ENCODE measurements at places on chromosomes 11 and 22. TPM values are rescaled to one million over a fixed set of nuclear protein-coding genes. Genes with fewer than 3 reads are reported as not detected.

DNA sequence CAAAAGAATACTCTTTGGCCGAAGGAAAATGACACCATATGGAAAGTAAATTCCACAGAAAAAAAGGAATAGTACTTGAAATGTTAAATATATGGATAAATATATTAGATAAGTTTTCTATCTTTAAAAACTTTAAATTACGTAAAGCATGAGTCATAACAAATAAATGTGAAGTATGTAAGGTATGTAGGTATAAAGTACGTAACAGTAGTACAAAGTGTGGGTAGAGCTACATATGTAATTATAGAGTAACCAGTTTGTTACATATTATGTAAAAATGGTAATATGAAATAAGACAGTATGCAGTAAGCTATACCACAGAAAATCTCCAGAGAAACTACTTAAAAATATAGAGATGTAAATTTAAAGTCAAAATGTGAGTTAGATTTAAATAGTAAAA is 582.3 kb upstream of the CHORDC1 start:
- H3K27me3 ChIP-seq = no peaks in the 10 kb centered on the region
- no peak overlapping the region for H3K4me3 ChIP-seq
- H3K27ac ChIP-seq = peak overlapping the region; percentile 55
- DNase-seq = no peak
- no peaks in the 10 kb centered on the region for H3K36me3 ChIP-seq

DNA sequence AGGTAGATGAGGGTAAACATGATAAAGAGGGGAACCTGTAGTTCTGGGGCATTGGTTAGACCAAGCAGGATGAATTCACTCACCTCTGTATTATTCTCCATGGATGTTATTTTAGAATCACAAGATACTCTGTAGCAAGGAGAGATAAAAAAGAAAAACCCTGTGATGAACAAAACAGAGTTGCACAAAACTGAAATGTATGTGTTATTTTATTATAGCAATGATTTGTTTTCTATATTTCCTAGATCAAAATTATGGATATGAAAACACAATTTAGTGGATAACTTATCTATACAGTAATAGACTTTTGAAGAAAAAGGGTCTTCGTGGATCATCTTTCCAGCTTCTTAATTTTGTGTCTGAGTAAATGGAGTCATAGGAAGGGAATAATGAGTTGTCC is at the start of gene OR5B17:
Gene OR5B17, minus strand, starts transcription at position 101 of the 400 bp plus-strand sequence. Its CDS starts 0 bp downstream, at position 101.
- H3K4me3 ChIP-seq = no peak within 1 kb of the TSS
- H3K27me3 ChIP-seq = no peaks in the 10 kb centered on the region
- no peak for DNase-seq
- H3K27ac ChIP-seq = no peak within 1 kb of the TSS

GRCh38 chr11:66879583-66879982 is 22.7 kb downstream of the LRFN4 start:
- peaks cover 4% of the 10 kb centered on the region for H3K4me1 ChIP-seq
- no peak overlapping the region for H3K4me3 ChIP-seq
- no peak overlapping the region for H3K27ac ChIP-seq
- DNase-seq = no peak

DNA sequence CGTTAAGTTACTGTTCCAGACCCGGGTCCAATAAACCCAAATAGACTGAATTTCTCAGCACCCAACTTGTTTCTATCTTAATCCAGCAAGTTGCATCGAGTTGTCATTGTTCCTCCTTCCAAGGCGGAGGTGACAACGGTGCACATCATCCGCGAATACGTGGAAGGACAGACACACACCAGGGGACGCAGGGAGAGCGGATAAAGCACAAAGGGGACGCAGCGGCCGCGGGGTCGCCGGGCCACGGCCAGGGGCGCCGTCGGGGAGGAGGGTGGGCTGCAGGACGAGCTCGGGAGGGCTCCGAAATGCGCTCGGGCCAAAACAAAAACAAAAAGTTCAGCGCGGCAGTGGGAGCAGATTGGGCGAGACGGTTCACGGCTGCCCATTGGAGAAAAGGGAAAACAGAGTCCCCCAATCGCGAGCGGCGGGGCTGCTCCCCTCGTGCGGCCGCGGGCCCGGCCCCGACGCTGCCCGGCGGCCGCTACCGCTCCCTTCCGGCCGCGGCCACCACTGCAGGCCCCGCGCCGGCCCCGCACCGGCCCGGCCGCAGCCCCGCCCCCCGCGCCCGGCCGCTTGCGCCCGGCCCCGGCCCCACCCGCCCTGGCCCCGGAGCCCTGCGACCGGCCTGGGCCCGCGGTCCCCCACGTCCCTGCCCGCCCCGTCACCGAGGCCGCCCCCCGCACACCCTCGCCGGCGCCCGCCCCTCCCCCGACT is 518 bp downstream of the KMT5B start:
- no peaks in the 10 kb centered on the region for H3K27me3 ChIP-seq
- H3K4me3 ChIP-seq = peak overlapping the region; percentile 99
- H3K4me1 ChIP-seq = peaks cover 21% of the 10 kb centered on the region
- DNase-seq = peak; percentile 77
- no peaks in the 10 kb centered on the region for H3K36me3 ChIP-seq

DNA sequence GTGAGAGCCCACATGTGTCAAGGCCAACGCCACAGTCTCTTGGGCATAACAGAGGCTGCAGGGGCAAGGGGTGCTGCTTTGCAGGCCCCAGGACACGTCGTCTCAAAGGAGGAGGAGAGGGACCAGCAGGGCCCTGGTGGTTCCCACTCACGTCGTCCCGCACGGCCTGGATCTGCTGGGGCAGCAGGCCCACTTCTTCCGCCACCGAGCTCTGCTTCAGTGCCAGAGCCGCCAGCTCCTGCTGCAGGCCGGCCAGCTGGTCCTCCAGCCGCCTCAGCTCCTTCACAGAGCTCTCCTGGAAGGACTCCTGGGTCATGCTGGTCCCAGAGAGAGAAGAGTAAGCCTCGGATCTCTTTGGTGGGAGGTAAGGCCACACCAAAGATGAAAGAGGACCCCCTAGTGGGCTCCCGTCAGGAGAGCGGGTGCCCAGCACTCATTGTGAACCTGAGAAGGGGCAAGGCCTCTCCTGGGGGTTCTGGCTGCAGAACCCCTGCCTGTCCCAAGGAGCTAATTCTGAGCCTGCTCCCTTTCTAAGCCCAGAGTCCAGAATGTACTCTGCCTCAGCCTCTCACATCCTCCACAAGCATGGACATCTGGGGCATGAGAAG is 15.6 kb downstream of the SUN2 start:
- peaks cover 1% of the 10 kb centered on the region for H3K36me3 ChIP-seq
- no peaks in the 10 kb centered on the region for H3K4me1 ChIP-seq
- no peak overlapping the region for H3K4me3 ChIP-seq

DNA sequence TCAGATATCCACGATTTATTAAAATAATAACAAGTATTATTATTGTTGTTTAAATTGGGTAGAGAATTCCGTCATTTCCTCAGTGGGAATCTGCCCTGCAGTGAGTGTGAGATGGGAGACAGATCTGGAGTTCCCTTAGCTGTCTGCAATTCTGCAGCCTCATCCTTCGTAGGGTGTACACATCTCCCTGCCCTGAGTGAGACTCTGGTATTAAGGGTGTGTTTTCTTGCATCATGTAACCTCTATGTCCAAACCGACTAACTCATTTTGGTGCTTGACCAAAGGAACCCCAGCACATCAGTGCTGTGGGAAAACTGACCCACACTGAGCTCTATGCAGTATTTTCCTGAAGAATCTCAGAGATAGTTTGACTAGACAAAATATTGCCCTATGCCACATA is 157.6 kb downstream of the LDLRAD3 start:
- H3K4me1 ChIP-seq = no peaks in the 10 kb centered on the region
- DNase-seq = no peak
- H3K27ac ChIP-seq = no peak overlapping the region
- H3K27me3 ChIP-seq = no peaks in the 10 kb centered on the region
- H3K4me3 ChIP-seq = no peak overlapping the region

GRCh38 chr11:11450744-11451362 is 97.8 kb upstream of the CSNK2A3 start:
- DNase-seq = peak; percentile 9
- peaks cover 18% of the 10 kb centered on the region for H3K4me1 ChIP-seq
- no peaks in the 10 kb centered on the region for H3K27me3 ChIP-seq
- H3K27ac ChIP-seq = no peak overlapping the region
- H3K36me3 ChIP-seq = peaks cover 1% of the 10 kb centered on the region

DNA sequence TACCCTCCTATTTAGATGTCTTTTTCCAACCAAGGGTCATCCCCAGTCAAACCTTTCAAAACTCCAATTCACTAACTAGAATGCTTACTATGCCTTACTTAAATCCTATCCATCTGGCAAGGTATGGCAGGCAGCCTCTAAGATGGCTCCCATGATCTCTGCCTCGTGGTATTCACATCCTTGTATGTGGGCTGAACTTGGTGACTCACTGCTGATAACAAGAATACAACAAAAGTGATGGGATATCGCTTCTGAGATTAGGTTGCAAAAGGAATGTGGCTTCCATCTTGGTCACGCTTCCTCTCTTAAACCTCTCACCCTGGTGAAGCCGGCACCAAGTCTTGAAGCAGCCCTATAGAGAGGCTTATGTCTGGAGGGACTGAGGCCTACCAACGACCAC is 29.6 kb upstream of the UPB1 start:
- H3K36me3 ChIP-seq = no peaks in the 10 kb centered on the region
- H3K4me3 ChIP-seq = no peak overlapping the region
- H3K27me3 ChIP-seq = no peaks in the 10 kb centered on the region

The KDM4F gene
- total RNA-seq = not detected

DNA sequence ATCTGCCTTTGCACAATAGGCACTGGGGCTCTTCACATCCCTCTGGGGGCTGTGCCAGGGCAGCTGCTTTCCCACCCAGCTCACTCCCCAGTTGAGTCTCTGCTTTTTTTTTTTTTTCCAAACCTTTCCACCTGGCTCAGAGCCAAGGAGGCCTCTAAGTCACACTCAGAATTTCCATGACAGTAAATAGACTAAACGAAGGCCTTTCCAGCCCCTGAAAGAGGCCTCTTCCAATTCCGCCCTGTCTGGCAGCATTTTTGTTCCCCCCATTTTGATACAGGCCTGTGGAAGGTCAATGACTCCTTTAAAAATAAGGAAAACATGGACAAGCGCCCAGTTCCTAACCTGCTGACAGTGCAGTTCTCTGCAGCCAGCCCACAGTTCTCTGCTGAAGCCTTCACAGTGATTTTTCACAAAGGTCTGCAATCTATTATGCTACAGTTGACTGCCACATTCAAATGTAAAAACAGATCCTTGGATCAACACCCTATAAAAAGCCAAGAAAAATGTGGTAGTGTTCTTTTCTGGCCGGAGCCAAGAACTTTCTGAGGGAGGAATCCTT is 107.5 kb upstream of the SESN3 start:
- no peak for DNase-seq
- H3K36me3 ChIP-seq = no peaks in the 10 kb centered on the region
- H3K4me1 ChIP-seq = peaks cover 14% of the 10 kb centered on the region
- no peaks in the 10 kb centered on the region for H3K27me3 ChIP-seq

The OR4D5 gene
- not detected for total RNA-seq

GRCh38 chr11:17607083-17607429 is 60.0 kb downstream of the OTOG start:
- H3K27me3 ChIP-seq = no peaks in the 10 kb centered on the region
- no peak overlapping the region for H3K27ac ChIP-seq
- DNase-seq = no peak
- H3K4me1 ChIP-seq = no peaks in the 10 kb centered on the region

DNA sequence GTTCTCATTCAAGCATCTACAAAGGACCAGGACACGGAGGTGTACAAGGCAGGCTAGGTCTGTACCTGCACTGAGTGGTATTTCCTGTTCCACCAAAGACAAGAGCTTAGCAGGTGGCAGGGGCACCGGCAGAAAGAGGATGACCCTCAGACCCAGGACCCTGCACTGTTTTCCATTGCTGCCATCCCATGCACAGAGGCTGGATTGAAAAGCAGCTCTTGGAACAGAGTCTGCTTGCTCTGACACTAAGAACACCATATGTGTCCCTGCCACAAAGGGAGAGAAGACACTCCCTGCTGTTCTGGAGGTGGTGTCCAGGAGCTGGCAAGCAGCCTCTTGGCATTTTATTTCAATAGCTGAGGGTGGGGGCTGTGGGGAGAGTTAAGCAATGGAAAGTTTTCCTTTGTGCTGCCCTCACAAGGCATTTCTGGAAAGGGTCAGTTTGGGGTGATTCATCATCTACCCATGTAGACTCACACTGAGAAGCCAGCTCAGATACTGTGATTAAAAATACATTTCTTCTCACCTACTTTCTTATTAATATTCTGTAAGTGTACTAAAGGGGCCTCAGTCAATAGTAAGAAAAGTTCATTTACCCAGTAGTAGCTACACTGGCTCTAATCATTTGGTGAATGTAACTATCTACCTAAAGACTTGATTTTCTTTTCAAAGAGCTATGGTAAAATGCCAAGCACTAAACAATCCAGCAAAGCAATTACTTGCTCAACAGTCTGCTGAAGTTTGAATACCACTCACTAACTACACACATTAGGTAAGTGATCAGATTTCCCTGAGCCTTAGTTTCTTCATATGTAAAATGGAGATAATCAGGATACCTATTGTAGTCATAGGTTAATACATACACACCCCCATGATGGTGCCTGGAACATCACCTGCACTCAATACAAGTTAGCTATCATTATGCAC is 55.2 kb downstream of the SLC1A2 start:
- H3K4me1 ChIP-seq = no peaks in the 10 kb centered on the region
- H3K27me3 ChIP-seq = no peaks in the 10 kb centered on the region
- no peak for DNase-seq
- no peaks in the 10 kb centered on the region for H3K36me3 ChIP-seq

DNA sequence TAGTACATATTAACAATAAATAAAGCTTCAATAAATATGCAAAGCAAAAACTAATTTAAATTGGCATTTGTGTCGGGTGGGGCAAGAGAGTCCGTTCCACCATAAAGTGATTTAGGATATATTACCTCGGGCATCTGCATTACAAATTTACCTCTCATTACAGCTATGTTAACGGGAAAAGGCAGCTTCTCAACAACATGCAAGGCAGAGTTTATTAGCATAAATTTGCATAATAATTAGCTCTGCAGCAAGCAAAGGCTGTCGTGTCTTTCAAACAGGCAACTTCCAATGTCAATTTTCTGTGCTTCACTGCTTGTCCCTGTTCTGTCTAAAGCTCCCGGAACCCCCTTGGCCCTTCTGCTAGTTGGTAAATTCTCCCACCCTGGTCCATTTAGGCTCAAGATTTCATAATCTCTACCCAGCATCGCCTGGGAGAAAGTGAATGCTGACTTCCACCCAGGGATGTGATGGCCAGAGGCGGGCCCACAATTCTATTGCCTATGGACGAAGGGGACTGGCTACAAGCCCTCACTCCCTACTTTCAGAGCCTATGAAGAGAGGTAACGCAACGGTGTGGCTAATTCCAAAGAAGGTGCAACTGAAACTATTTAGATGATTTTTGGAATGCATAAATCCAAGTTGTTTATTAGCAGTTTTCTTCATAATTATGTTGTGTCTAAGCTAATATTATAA is 462.1 kb downstream of the OPCML start:
- H3K4me1 ChIP-seq = no peaks in the 10 kb centered on the region

- H3K4me3 ChIP-seq = no peak overlapping the region
- no peaks in the 10 kb centered on the region for H3K36me3 ChIP-seq
- H3K27me3 ChIP-seq = no peaks in the 10 kb centered on the region
- no peak overlapping the region for H3K27ac ChIP-seq
Measured at GRCh38 chr11:61833926-61834277, 5.8 kb downstream of the FADS2 start.

Measured in Caco-2 (cell line).